ENCODE measurements at places on chromosomes 12 and 14.
A peak's percentile ranks its signal among the peaks of the same experiment; 100 is the strongest.

DNA sequence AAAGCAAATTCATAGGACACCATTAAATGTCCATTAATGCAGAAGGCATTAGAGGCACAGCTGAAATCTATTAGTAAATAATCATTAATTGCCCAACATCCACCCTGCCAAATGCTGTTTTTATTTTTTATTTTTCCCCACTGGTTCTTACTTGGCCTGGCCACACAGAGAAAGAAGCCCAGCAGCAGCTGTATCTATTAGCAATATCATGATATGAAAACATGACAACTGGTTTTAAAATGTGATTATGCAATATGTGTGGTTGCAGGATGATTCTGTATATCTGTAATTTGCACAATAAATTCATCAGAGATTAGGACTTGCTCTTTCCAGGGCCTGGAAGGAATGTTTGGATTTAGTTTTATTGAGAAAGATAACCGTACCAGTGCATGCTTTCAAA lies 44.9 kb downstream of the SIX6 start:
- DNase-seq: no peak

DNA sequence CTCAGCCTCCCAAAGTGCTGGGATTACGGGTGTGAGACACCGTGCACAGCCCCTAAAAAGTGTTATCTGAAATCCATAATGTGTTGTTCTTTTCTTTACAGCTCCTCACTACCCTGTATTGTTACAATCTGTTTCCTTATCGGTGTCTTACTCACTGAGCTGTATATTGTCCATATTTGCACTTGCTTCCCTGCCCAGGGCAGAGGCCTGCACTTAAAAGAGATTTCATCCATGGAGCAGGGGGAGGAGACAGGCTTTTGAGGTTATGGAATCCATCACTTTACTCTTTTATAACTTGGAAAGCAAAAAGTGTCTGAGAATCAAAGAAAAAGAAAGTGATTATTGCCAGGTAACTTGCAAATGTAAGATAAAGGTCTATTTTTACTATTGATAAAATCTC lies 251.0 kb downstream of the DIO2 start:
- no peak for DNase-seq

GRCh38 chr14:69408331-69408960 lies 10.0 kb downstream of the SLC39A9 start:
- no peak for DNase-seq

DNA sequence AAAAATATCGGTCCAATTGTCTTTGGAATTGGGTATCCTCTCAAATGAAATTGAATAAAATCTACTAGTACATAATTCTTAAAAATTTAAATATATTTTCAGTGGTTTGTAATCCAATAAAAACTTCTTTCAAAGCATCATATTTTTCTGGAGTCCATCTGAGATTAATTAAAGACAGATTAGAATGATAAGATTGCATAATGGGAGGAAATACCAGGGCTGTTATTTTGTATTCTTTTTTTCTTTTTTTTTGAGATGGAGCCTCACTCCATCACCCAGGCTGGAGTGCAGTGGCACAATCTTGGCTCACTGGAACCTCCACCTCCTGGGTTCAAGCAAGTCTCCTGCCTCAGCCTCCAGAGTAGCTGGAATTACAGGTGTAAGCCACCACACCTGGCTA lies 103.8 kb downstream of the TMTC3 start:
- DNase-seq: no peak

- no peak for DNase-seq
These were observed 83.5 kb downstream of the SAMD4A start for GRCh38 chr14:54650331-54650958.

DNA sequence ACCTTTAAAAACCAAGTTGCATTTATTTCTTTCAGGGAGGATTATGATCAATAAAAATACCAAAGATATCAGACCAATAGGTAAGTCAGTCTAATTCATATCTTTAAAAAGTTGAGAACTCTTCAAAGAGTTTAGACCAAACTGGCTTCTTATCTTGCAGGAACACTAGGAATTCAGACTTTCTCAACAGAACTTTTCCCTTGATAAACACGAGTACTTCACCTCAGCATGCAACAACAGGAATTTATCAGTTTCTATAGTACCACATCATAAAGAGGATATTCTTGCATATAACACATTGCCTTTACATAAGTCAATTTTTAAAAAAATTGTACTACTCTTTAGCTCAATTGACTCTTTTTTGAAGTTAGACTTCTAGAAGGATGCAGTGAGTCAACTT lies 68.2 kb downstream of the DNAI7 start:
- no peak for DNase-seq

- no peak for DNase-seq
These were observed 1196.5 kb downstream of the GALC start for GRCh38 chr14:86796221-86797074.

GRCh38 chr14:94161981-94162380 lies 12.1 kb upstream of the PPP4R4 start:
- no peak for DNase-seq

DNA sequence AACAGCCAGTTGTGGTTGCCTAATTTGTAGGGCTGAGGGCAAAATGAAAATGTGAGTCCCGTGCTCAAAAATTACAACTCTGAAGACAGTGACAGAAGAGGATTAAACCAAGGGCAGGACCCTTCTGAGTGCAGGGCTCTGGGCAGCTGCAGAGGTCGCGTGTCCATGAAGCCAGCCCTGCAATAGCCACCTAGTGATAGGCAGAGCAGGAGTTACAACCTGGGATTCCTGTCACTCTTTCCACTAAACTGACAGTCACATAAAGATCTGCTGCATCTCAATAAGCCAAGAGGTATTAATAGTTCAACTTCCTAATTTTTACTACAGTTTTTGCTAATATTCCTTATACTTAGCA lies 94.1 kb downstream of the SLC2A13 start:
- no peak for DNase-seq

DNA sequence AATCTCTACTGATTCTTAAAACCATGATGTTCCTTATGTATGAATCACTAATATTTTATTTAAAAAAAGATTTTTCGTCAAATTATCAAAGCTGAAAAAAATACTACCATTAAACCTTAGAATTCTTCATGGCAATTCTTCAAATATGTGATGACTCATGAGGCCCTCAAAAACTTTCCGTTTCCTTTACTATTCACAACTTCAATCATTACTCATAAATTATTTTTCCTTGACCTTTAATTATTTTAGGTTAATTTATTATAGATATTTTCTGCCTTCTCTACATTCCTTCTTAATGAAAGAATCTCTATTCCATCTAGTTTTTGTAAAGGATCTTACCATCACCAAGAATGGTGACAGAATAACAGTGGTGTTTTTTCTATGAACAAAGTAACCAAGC lies 162.1 kb upstream of the SOX5 start:
- DNase-seq: no peak

- DNase-seq: peak; percentile 7
These were observed 48.2 kb upstream of the PLXNC1 start for GRCh38 chr12:94100211-94100627.

- DNase-seq: no peak
These were observed 76.6 kb downstream of the LRP6 start for GRCh38 chr12:12190087-12190809.

DNA sequence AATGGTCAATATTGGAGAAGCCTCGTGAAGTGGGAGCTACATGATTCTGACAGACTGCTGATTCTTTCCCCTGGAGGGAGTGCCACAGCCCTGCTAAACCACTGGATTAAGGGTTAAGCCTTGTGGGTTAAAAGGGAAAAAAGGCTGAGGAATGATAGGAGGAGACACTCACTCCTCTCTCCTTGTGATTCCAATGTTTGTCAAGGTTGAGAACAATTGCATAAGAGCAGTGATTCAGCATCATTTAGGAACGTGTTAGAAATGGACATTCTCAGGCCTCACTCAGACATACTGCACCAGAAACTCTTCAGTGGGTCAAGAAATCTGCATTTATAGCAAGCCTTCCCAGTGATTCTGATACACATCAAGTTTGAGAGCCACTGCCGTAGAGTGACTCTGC lies 87.8 kb upstream of the GZMB start:
- DNase-seq: no peak
